ENCODE measurements at places on chromosomes 2 and 18. TPM values are rescaled to one million over a fixed set of nuclear protein-coding genes. Genes with fewer than 3 reads are reported as not detected.

TXNDC2 gene
- total RNA-seq = not detected

SOCS6 gene
- 12.3 TPM for total RNA-seq

RANBP2 gene
- 41.0 TPM for total RNA-seq

NOSTRIN gene
- 3.1 TPM for total RNA-seq

CENPA gene
- 24.4 TPM for total RNA-seq

GBX2 gene
- total RNA-seq = 4.8 TPM

EFHD1 gene
- total RNA-seq = 16.6 TPM

OSR1 gene
- total RNA-seq = not detected

MOCOS gene
- 5.7 TPM for total RNA-seq

NEB gene
- 0.07 TPM for total RNA-seq

KIF5C gene
- total RNA-seq = 4.7 TPM

HOXD13 gene
- total RNA-seq = not detected

KHK gene
- 5.5 TPM for total RNA-seq

GPATCH11 gene
- 7.5 TPM for total RNA-seq

GRB14 gene
- 24.1 TPM for total RNA-seq

COL4A4 gene
- total RNA-seq = 5.2 TPM

NT5C1B gene
- not detected for total RNA-seq

SPATA3 gene
- total RNA-seq = not detected

CFAP65 gene
- 1.1 TPM for total RNA-seq

HOXD3 gene
- 8.2 TPM for total RNA-seq

HES6 gene
- total RNA-seq = 25.5 TPM

NOL4 gene
- total RNA-seq = 0.07 TPM

TMEFF2 gene
- total RNA-seq = not detected

REEP1 gene
- total RNA-seq = 2.2 TPM

POTEJ gene
- not detected for total RNA-seq

ZSWIM2 gene
- total RNA-seq = not detected

ANKRD29 gene
- 1.2 TPM for total RNA-seq

C2orf66 gene
- not detected for total RNA-seq

TLX2 gene
- total RNA-seq = not detected

USP34 gene
- 54.1 TPM for total RNA-seq

IL1RL1 gene
- total RNA-seq = 4.7 TPM

CYP26B1 gene
- 0.36 TPM for total RNA-seq

UGT1A10 gene
- total RNA-seq = not detected

SULT1C4 gene
- 50.1 TPM for total RNA-seq

LYPD6B gene
- total RNA-seq = 2.7 TPM

ATP8B1 gene
- total RNA-seq = 14.4 TPM

CROCC2 gene
- not detected for total RNA-seq

Data from epithelial cell of proximal tubule (primary cell).